ENCODE measurements at places on chromosomes 3 and 15.

- no peak for ATAC-seq
Observed at GRCh38 chr3:9448643-9449042, 51.2 kb downstream of the SETD5 start.

DNA sequence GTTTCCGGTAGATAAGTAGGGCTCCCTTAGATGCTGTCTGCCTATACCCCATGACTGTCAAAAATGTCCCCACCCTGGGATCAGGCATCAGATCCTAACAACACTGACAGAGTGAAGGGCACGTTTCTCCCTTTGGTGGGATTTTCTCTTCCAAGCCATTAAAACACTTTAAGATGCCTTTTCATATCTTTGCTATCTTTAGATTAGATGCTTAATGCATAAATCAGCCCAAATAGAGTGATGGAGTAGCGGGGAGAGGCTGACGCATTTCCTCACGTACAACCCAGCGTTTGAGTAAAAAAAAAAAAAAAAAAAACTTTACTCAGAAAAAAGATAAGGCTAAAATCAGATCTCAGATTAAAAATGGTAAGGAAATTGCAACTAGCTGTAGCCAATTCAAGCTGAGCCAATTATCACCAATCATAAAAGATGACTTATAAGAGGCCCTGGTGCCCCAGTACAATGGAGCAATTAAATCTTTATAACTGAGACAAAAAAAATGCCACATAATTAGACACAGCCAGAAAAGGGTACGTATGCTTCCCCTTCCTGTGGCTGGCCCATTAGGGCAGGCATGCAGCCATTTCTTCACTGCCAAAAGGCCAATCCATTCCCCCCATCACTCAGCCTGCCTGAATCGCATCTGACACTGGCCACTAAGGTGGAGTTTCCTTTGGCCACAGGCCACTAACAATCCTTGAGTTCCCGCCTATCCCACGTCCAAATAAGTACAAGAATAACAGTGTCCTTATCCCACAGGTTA is 45.0 kb downstream of the RFTN1 start:
- ATAC-seq, result peak; percentile 49

DNA sequence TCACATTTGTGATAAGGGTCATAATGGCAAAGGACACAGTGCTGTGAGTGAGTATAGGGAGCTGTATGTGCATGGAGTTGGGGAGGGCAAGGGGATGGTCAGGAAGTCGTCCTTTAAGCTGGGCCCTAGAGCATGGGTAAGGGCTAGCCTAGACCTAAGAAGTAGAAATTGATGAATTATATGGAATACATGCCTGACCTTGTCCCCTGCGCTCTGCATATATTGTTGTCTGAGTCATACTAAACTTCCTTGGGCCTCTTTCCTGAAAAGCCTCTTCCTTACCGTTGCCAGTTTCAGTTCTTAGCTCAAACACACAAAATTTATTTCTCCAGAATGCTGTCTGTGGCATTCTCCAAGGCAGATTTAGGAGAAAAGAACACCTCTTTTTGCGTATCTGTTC is 4.6 kb downstream of the SNRK start:
- no peak for ATAC-seq

DNA sequence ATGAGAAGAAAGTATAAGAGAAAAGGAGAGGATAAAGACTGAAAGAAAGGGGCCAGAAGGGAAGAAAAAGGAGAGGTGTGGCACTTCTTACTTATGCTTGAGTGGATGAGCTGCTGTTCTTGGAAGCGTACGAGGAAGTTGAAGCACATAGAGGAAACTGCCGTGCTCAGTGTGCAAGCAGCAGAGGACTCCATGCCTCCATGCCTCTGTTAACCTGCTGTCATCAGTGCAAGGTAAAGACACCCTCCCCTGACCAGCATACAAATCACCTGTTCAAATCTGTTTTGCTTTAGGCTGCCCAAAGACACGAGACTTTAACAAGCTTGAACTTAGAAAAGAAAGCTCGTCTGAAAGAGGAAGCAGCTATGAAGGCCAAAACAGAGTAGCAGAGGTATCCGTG is 6.4 kb downstream of the WDR5B start:
- no peak for ATAC-seq

DNA sequence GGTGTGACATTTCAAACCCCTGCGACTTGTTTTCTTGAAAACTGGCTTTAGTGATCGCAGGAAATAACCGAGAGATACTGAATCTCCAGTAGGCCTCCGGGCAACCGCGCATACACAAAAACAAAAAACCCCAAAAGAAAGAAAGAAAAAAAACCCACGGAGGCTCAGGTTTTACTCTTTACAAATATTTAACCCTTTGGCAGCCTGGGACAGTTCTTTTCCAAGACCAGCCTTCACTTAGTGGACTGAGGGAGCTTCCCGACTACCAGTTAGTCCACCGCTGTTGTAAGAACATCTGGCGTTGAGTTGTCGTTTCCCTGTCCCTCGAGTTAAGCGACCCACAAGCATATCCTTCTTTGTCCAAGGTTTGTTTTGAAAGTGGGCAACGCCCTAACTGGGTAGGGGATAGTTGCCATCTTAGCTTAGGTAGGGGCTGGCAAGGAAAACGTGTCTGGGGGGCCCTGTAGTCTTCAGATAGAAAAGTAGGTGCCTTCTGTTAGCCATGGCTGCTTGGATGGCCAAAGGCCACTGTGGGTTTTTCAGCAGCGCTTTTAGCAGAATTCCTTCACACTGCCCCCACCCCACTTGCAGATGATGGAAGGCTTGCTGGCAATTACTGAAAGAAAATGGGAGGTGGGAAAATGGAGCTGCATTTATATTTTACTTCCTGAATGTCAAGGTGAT is 6.9 kb downstream of the ISL2 start:
- no peak for ATAC-seq

GRCh38 chr15:52680761-52681160 is 1.6 kb upstream of the ATOSA start:
- ATAC-seq, result no peak

- ATAC-seq, result no peak
Observed at GRCh38 chr15:68778876-68779275, 41.8 kb downstream of the ANP32A start.

- ATAC-seq, result no peak
Observed at GRCh38 chr3:173992416-173992815, 594.9 kb downstream of the NLGN1 start.

- no peak for ATAC-seq
Observed at GRCh38 chr15:90873488-90873997, 5.2 kb downstream of the FURIN start.

DNA sequence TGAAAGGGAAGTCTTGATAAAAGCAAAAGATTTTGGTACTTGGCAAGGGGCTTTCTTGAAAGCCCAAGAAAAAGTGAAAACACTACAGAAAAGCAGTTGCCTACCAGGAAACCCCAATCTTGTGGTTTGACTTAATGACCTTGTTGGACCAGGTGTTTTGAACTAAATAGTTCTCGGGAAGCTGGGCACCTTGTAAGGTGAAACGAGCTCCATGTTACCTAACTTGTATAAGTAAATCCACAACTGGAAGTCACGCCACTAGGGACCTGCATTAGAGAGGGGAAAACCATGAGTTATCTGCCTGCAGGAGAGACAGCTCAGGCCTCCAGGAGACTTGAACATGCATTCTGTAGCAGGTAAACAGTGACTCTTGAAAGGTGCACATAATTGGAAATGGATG is 88.2 kb downstream of the GMPS start:
- ATAC-seq, result no peak

GRCh38 chr3:39260957-39261356 is 18.9 kb downstream of the CX3CR1 start:
- peak; percentile 96 for ATAC-seq

GRCh38 chr15:89217031-89217430 is 4.3 kb downstream of the RLBP1 start:
- ATAC-seq, result no peak

DNA sequence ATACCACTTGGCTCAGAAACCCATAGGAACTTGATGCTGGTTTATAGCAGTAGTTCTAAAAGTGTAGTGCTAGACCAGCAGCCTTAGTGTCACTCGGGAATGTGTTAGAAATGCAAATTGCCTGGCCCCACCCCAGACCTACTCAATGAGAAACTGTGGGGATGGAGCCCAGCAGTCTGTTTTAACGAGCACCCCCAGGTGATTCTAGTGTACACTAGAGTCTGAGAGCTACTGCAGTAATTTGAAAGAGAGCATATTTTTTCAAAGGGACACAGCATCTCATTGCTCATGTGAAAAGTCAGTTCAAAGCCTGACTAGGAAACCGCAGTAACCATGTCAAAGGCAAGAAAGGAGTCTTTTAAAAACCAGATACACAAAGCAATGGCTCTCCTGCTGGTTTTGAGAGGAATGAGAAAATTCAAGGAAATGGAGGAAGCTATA is 313.4 kb downstream of the SQOR start:
- no peak for ATAC-seq

- no peak for ATAC-seq
Observed at GRCh38 chr15:56261854-56262509, 18.3 kb upstream of the RFX7 start.

GRCh38 chr15:85475317-85475701 is 94.9 kb downstream of the AKAP13 start:
- ATAC-seq, result no peak

DNA sequence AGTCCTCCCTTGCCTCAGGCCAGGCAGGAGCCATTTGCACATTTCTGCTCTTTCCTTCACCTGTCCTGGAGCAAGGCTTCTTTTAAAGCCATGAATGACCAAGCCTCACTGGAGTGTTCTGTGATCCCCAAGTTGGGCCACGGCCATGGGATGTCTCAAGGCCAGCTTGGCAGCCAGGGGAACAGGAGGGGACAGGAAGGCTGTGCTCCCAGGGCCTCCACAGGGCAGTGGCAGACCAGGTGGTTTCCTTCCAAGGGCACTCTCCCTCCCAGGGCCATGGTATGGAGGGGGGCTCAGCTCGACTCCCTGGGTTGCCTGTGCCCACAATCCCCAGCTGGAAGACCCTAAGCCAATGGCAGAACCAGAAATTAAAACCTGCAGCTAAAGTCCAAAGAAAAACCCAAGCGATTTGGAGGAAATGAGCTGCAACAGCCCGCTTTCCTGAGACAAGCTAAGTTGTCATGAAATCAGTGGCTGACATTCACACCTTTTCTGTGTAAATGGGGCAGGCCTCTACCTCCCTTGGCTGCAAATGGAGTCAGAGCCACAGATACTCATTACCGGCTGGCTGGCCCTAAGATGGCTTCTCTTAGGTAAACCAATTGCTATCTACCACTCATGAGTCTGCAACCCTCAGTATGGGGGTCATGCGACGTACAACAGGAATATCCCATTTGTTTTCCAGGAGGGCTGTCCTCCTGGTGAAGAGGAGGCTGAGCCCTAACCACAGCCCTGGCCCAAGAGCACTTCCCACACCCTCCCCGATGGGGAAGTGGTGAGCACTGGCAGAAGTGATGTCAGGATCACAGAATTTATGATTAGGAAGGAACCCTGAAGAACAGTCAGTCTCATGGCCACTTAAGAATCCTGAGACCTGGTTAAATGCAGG is 83.3 kb downstream of the SNRK start:
- no peak for ATAC-seq

GRCh38 chr3:127203024-127203423 is 10.1 kb downstream of the PRR23E start:
- ATAC-seq, result no peak

DNA sequence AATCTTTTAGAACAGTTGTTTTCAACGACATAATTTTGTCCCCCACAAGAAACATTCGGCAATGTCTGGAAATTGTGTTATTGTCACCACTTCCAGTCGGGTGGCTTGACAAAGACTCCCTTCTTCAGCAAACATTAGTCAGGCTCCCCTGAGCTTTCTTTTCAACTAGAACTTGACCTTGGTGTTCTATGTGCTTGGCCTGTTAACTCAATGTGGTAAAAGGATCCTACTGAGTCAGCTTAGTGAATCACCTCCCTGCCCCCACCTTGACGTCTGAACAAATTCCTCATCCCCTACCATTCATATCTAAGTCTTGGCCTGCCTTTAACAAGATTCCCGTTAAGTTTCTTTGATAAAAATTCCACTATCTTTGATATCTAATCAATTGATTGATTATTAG is 465.0 kb upstream of the ROBO1 start:
- ATAC-seq, result no peak

DNA sequence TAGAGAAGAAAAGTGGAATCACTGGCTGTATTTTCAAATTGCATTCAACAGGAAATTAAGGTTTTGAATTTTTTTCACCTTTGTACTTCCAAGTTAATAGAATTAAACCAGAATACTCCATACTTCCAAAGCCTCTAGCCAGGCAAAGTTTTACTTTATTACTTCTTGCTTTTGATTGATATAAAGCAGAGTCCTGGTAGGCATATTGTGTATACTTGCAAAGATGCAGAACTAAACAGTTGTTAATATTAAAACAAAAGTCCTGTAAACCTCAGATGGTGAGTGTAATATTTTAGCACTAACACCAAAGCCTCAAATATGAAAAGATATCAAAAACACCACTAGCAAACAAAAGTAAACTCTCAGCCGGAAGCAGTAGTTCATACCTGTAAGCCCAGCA is 107.2 kb upstream of the C2CD4B start:
- no peak for ATAC-seq

DNA sequence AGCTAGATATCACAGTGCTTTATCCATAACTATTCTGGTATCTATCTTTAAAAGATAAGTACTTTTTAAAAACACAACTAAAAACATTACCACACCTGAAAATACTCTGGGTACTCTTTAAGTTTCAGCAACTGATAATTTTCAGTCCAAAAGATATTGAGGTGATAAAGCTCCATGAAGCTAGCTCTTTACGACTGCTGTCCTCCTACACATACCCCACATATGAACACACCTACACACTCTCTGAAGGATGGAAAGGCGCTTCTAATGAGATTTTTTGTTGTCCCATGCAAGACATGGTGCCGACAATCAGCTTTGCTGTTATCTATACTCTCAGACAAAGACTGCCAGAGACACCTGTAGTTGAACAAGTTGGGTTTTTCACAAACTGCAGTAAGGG is 19.1 kb upstream of the TM4SF4 start:
- ATAC-seq, result no peak

GRCh38 chr15:79812541-79812940 is 84.3 kb downstream of the MTHFS start:
- ATAC-seq, result no peak

GRCh38 chr15:40336744-40337122 is 4.0 kb downstream of the CCDC9B start:
- no peak for ATAC-seq

DNA sequence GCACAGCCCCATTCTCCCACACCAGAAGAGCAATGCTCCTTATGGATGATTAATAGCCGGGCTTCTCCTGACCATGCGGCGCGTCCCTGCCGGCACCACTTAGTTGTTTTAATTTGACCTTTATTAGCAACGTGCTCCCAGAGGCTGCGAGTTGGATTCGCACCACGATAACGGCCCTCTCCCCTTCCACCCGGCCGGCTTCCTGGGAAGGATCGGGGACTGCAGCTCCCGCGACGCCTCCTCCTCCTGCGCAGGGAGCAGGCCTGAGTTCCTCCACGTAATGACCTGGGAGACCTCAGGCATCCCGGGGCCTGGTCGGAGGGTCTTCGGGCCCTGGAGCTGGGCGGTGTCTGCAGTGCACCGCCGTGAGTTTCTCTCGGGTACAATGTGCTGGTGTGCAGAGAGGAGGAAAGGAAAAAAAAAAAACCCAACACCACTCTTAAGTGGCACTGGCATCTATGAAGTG is 243.3 kb upstream of the TOPAZ1 start:
- no peak for ATAC-seq

Data from gastroesophageal sphincter (tissue), 4 donors.